GM03348 (cell line): ENCODE measurements at places on chromosomes 11 and 22.

DNA sequence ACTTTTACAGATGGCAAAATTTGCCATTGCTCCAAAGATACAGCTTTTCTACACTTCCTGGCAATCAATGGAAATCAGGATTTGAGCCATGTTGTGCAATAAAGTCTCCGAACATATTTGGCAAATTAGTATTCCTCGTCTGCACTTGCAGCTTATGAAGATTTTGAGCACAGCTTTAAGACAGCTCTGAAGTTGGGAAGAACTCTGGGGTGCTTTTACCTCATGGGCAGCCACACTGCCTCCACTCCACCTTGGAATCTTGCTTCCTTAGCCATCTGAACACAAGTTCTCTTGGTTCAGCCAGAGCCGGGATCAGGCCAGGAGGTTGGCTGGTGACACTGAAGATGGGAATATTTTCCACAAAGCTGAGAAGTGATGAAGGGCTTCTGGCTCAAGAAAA, 191.2 kb downstream of the CWF19L2 start:
- peak; percentile 7 for DNase-seq

DNA sequence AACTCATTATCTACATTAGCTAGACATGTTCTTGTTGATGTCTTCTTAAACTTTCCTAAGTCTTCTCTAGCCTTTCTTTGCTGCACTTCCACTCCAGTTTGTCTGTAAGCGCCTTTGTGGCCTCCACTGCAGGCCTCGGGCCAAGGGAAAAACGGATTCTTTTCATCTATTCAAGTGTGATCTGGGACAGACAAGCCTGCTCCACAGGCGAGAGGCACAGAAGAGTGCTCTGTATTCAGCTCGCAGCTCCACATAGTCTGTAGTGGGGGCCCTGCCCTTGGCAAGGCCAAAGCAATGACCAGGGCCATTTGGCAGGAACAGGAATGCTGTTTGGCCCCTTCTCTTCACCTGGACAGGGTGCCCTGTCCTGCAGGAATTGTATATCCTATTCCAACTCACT, 84.1 kb upstream of the BARX2 start:
- DNase-seq = no peak

DNA sequence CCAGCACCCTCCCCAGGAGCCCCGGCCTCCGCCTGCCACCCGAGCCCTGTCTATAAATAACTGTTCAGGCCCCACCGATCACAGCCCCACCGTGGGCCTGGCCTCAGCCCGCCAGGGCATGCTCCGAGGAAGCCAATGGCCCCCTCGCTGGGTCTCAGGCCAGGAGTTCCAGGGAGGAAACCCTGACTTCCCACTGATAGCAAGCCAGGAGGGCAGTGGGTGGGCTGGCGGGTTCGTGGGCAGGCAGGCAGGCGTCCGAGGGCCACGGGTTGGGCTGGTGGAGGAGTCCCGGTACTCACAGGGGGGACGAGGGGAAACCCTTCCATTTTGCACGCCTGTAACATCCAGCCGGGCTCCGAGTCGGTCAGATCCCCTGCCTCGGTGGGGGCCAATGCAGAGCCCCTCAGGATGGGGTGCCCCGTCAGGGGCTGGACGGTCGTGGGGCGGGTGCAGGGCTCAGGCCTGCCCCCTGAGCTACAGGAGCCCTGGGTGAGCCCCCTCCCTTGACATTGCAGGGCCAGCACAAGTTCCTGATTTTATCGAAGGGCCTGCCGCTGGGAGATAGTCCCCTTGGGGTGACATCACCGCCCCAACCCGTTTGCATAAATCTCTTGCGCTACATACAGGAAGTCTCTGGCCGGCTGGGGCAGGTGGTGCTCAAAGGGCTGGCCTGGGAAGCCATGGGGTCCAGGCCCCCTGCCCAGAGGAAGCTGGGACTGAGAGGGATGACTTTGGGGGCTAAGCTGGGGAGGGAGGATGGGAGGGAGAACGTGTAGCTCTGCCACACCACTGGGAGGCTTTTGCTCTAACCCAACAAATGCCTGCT, at the start of gene SPI1:
TSS of gene SPI1 (minus strand) at position 538 of the 826 bp plus-strand sequence. CDS start at position 344, 194 bp downstream.
- DNase-seq = no peak

DNA sequence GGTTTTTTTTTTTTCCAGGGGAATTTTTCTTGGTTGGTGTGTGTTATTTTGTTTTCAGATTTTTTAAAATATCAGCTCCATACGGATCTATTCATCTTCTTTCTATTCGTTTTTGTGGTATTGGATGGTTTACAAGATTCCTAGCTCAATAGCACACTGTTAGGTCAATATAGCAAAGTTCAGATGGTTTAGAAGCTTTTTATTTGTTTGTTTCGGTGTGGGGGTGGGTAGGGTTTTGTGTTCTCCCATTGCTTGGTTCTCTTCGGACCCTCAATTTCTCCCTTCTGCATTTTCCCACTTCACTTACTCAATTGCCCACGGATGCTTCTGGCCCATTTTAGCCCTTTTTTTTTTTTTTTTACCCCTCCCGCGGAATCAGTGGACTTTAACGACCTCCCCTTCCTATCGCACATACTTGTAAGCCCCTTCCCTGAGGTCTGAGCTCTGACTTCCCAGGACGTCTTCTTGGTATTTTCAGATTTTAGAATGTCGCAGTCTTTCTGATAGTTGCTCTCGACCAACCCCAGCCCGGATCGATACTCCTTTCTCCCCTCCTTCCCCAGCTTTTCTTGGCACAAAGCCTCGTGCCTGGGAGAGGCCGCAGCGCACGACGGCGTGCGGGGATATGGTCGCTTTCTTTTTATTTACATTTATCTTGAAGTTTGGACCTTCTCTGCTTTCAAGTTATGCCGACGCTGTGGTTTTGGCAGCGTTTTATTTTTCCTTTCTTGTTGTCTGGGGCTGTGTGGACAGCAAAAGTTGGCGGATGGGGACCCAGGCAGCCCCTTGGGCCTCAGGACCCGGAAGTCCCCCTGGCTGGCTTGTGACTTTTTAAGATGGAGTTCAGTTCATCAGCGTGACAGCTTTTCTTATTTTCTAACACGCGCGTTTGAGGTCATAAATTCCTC, 4.4 kb upstream of the SPDYC start:
- no peak for DNase-seq

- DNase-seq = no peak
Measured at GRCh38 chr11:2443881-2444820, at the start of gene TRPM5. TRPM5 (minus strand) TSS chr11:2444514; CDS start chr11:2423036, 21,478 bp downstream.

GRCh38 chr22:19739448-19739895, 16.1 kb downstream of the GP1BB start:
- no peak for DNase-seq
